ENCODE measurements at places on chromosomes 3 and 15. TPM values are rescaled to one million over a fixed set of nuclear protein-coding genes. Genes with fewer than 3 reads are reported as not detected.

GRCh38 chr15:63729115-63729884 is 104.4 kb downstream of the HERC1 start:
- H3K4me1 ChIP-seq = no peaks in the 10 kb centered on the region
- H3K27me3 ChIP-seq = no peaks in the 10 kb centered on the region
- no peak overlapping the region for H3K27ac ChIP-seq

GRCh38 chr3:14118400-14119381 is 6.0 kb downstream of the CHCHD4 start:
- no peaks in the 10 kb centered on the region for H3K27me3 ChIP-seq
- H3K4me1 ChIP-seq = peaks cover 30% of the 10 kb centered on the region
- no peak overlapping the region for H3K27ac ChIP-seq
- no peak for DNase-seq
- no peak overlapping the region for H3K4me3 ChIP-seq

Gene ACKR2
- 1.0 TPM for total RNA-seq

Gene TGM4
- not detected for total RNA-seq

- no peaks in the 10 kb centered on the region for H3K27me3 ChIP-seq
- H3K4me1 ChIP-seq = peaks cover 48% of the 10 kb centered on the region
- no peak for DNase-seq
- H3K4me3 ChIP-seq = no peak overlapping the region
Observed at GRCh38 chr3:65538101-65538500, 500.6 kb downstream of the MAGI1 start.
